ENCODE measurements at places on chromosomes 3 and 15. TPM values are rescaled to one million over a fixed set of nuclear protein-coding genes. Genes with fewer than 3 reads are reported as not detected.

Gene SLC6A11
- 0.03 TPM for total RNA-seq

Gene C2CD4B
- 0.89 TPM for total RNA-seq

Gene CIDEC
- total RNA-seq = not detected

Gene KNG1
- not detected for total RNA-seq

Gene AADACL2
- total RNA-seq = not detected

Gene SLITRK3
- not detected for total RNA-seq

Gene SCAANT1
- not detected for total RNA-seq

Gene SUCLG2
- total RNA-seq = 55.4 TPM

Gene GPR176
- 147 TPM for total RNA-seq

Gene SMCO1
- not detected for total RNA-seq

Gene PDE8A
- total RNA-seq = 30.5 TPM

All from smooth muscle cell of the pulmonary artery (primary cell).